Stimulated activated CD8-positive, alpha-beta memory T cell treated with anti-CD3 and anti-CD28 coated beads, Interleukin-4, amount 100 ng/mL, for 1 hour (primary cell): ENCODE measurements at places on chromosomes 5 and 9.

GRCh38 chr9:34991607-34992375 lies 2.2 kb downstream of the DNAJB5 start:
- no peak for DNase-seq

DNA sequence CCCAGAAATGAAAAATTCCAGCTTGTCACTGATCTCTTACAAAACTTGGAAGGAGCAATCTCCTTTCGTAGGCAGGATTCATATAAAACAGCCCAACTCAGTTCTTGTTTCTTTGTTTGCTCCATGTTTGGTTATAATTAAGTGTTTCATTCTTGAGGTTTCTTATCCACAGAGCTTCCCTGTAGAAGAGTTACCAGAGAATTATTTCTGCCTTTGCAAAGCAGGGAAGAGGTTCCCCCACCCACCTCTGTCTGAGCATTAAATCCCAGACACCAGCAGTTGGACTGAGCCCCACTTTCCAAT lies 34.1 kb upstream of the RAI14 start:
- DNase-seq = no peak

DNA sequence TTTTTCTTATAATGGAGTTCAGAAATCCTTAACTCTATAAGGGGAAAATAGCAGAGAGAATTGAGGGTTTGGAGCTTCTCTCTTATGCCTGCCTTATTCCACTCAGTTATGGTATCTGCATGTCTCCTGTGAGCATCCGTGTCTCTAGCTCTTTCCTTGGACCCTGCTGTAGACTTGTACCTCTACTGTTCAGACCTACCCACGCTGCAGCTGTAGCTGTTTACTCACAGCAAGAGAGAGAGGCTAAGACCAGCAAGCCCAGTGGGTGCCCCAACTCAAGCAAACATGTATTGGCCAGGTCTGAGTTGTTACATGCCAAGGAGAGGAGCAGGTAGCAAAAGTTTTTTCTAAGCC lies 7.1 kb upstream of the PCSK1 start:
- no peak for DNase-seq

DNA sequence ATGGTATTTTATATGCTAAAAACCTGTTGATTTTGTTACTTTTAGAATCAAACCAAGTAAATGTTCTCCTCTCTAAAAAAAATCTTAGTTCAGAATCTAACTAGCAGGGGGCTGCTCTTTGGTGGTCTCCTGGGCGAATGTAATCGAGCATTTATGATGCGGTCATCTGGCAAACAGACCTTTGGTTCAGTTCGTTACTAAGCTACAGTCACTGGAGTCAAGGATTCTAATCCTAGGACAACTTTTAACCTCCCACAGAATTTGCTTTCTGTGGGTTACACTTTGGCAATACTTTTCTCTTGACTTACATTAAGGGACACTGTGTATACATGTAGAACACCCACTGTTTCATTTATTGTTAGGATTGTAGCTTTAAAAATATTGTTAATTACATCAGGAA lies 26.3 kb upstream of the FREM1 start:
- no peak for DNase-seq

GRCh38 chr5:68074633-68075032 lies 140.9 kb upstream of the PIK3R1 start:
- DNase-seq = no peak

- DNase-seq = no peak
Observed at GRCh38 chr5:38541174-38541725, 15.2 kb downstream of the LIFR start.

- no peak for DNase-seq
Observed at GRCh38 chr5:173327948-173328843, at the start of gene STC2. STC2 (minus strand) TSS chr5:173328414; CDS start chr5:173328193, 221 bp downstream.

- no peak for DNase-seq
Observed at GRCh38 chr9:21316032-21316842, 11.1 kb upstream of the IFNA5 start.

- no peak for DNase-seq
Observed at GRCh38 chr5:68373050-68373449, 157.5 kb downstream of the PIK3R1 start.

DNA sequence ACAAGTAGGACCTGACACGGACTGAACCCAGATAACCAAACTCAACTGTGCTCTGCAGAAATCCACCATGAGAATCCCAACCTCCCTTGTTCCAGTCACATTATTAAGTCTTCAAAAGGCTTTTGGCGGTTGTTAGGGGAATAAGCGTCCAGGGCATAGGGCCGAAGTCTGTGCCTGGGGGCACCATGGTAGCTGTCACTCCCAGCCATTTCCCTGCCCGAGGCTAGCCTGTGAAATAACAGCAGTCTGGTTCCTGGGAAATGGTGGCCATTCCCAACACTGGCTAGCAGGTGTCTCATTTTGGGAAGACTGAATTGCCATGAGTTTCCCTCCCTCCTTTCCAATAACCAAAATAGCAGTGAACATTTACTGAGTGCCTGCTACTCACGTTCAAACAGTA lies 122.2 kb downstream of the CRB2 start:
- no peak for DNase-seq

GRCh38 chr5:9202636-9203035 lies 343.2 kb downstream of the SEMA5A start:
- no peak for DNase-seq

DNA sequence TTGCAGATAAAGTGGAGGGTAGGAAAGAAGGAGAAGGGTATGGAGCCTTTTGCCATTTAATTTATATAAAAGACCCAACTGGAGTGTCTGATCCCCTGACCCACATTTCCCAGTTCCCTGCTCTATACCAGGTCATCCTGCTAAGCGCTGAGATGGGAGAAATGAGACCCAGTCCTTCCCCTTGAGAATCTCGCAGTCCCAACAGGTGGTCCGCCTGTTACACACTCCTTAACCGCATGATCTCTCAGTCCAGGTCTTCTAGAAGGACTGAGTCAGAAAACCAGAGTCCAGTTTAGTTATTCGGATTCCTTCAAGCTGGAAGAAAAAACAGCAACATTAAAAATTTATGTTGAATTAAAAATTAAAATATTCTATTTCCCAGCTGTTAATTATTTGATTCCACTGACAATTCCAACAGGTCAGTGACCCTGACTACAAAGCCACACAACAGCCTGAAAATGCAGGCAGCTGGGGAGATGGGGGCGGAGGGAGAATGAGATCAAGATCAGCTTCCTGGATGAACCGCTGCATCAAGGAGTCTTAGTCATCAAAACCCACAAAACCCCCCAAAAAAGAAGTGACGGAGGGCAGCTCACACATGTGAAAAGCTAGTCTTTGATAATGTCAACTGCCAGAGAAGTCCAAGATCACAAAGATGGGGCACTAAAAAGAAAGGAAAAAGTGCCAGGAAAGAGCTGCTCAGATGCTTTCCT lies 44.0 kb downstream of the GGTA1 start:
- no peak for DNase-seq

DNA sequence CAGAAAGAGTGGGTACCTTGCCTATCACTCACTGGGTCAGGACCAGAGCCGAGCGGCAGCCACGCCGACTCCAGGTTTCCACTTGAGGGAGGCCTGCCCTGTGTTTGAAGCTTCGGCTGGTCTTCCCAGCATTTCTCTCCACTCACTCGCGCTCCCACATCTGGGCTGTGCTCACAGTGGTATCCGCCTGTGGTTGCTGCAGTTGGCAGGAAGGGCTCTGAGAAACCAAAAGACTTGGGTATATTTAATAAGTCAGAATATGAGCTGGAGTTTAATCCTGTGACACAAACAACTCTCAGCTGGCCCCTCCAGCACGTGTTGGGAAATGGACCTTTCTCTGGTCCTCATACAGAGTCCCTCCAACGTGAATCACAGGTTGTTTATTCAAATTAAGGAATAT lies 70.9 kb downstream of the SPRY4 start:
- DNase-seq = no peak

DNA sequence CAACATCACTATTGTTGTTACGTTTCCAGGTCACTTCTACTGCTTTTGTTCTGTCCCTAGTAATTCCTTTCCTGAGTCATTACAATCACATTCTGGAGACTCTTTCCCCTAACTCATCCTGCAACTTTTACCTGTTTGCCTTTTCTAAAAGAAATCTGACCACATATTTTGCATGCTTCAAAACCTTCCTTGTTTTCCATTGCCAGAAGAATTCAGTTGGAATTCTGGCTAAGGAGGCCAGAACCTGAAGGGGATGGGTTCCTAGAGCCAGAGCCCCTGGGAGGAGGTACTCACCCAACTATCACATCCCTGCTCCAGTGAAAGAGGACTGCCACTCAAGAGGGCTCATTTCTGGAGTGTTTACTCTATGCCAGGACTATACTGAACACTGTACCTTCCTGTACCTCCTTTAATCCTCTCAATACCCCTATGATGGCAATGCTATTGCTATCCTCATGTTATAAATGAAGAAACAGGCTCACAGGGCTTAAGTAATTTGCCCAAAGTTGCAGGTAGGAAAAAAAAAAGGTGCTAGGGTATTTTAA lies 42.8 kb upstream of the MAST4 start:
- DNase-seq = no peak

- DNase-seq = no peak
Observed at GRCh38 chr9:136437839-136438547, 1.7 kb downstream of the INPP5E start.

- DNase-seq = no peak
Observed at GRCh38 chr9:35729700-35730485, 2.1 kb downstream of the TLN1 start.
